ENCODE measurements at places on chromosomes 13 and 19. TPM values are rescaled to one million over a fixed set of nuclear protein-coding genes. Genes with fewer than 3 reads are reported as not detected.

The PRX gene
- 1.9 TPM for total RNA-seq

The COQ8B gene
- total RNA-seq, result 40.7 TPM

The ZNF98 gene
- 4.7 TPM for total RNA-seq

The MCEMP1 gene
- total RNA-seq, result not detected

The HPN gene
- total RNA-seq, result not detected

The NCAN gene
- total RNA-seq, result 257 TPM

The RFPL4A gene
- not detected for total RNA-seq

The KLK4 gene
- total RNA-seq, result not detected

The FFAR2 gene
- not detected for total RNA-seq

The PDE4C gene
- total RNA-seq, result 3.1 TPM

The SERPINE3 gene
- total RNA-seq, result 0.63 TPM

The LYPD5 gene
- total RNA-seq, result 4.7 TPM

The CTU1 gene
- total RNA-seq, result 6.6 TPM

The PCSK4 gene
- total RNA-seq, result 3.8 TPM

The SHC2 gene
- 18.2 TPM for total RNA-seq

The SULT2A1 gene
- not detected for total RNA-seq

The CD33 gene
- total RNA-seq, result 0.63 TPM

The CERS4 gene
- total RNA-seq, result 66.0 TPM

The IGFLR1 gene
- 0.94 TPM for total RNA-seq

The CLIP3 gene
- total RNA-seq, result 59.5 TPM

The CCNE1 gene
- total RNA-seq, result 0.63 TPM

The PPP6R1 gene
- 25.0 TPM for total RNA-seq

The HTR2A gene
- 6.9 TPM for total RNA-seq

The VSIG10L gene
- total RNA-seq, result 0.63 TPM

The EFNB2 gene
- total RNA-seq, result 99.2 TPM

The RNF113B gene
- not detected for total RNA-seq

The CEACAM7 gene
- total RNA-seq, result not detected

The ARRDC5 gene
- not detected for total RNA-seq

The HIPK4 gene
- total RNA-seq, result 0.31 TPM

The CRTC1 gene
- total RNA-seq, result 17.2 TPM

The ZNF610 gene
- 24.4 TPM for total RNA-seq

The SYT5 gene
- total RNA-seq, result 47.9 TPM

The TFDP1 gene
- total RNA-seq, result 34.4 TPM

The FREM2 gene
- total RNA-seq, result 3.8 TPM

The CEACAM4 gene
- not detected for total RNA-seq

The LPAR2 gene
- total RNA-seq, result 43.8 TPM

The CRB3 gene
- not detected for total RNA-seq
